ENCODE measurements at places on chromosomes 7 and 10.

DNA sequence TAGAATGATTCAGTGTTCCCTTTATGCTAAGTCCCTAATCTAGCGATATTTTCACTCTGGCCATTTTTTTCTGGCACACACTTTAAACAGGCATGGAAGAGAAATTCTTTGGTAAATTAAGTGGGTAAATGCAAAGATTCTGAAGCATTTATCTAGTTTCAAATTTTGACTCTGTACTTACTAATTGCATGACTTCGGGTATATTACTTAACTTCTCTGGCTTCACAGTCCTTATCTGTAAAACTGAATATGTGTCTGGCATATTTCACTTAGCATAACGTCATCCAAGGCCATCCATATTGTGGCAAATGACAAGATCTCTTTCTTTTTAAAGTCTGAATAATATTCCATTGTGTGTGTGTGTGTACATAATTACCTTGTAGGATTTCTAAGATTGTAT is 114.5 kb downstream of the MBL2 start:
- no peak for DNase-seq

DNA sequence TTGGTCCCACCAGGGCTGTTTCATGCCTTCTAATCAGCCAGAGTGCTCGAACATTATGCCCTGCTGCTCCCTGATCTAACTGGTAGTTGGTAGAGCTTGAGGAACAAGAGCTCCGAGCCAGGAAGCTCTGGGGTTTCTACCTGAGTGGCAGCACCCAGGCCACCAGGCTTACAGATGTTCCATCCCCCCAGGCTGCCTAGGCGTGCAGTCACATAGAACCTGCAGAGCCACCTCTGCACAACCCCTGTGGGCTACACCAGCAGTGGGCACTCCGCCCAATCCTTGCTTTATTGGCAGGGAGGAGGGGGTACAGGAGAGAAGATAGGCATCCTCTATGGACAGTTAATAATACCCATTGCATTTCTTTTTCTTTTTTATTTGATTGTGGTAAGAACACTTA is 21.8 kb downstream of the MAP3K8 start:
- no peak for DNase-seq

DNA sequence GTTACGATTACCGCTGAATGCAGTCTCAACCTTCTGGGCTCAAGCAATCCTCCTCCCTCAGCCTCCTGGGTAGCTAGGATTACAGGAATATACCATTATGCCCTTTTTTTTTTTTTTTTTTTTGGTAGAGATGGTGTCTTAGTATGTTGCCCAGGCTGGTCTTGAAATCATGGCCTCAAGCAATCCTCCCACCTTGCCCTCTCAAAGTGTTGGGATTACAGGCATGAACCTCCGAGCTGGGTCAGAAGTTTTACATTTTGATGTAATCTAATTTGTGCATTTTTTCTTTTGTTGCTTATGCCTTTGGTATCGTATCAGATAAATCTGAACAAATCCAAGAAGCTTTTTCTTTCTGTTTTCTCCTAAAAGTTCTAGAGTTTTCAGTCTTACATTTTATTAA is 87.4 kb downstream of the EPC1 start:
- no peak for DNase-seq

DNA sequence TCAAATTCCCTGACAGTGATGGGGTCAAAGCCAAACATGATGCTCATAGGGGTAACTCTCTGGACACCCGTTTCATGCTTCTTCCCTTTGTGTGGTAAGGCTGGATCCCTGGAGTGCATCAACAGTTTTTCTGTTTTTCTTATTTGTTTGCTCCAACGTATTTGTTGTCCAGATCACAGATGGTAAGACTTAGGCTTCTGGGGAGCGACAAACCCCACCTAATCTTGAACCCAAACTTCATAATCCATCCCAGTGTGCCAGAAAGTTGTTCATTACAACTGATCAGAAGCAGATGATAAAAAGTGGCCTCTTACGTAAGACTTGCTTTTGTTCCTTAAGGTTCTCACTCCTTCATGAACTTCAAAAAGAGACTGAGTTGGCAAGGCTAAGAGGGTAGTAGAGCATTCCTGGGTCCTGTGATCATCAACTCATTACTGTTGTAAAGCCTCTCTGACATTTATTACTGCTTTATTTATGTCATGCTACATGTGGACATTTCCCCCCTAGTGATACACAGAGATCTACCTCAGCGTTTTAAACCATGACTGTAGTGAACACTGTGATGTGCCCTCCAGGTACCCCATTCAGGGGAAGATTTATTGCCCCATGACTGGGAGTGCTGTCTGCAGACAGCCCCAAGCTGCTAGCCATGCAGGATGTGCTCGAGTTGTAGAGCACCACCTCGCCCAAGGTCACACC is 125.6 kb downstream of the CCDC71L start:
- DNase-seq: no peak

GRCh38 chr7:71633551-71634008 is 501.6 kb downstream of the GALNT17 start:
- DNase-seq: no peak

DNA sequence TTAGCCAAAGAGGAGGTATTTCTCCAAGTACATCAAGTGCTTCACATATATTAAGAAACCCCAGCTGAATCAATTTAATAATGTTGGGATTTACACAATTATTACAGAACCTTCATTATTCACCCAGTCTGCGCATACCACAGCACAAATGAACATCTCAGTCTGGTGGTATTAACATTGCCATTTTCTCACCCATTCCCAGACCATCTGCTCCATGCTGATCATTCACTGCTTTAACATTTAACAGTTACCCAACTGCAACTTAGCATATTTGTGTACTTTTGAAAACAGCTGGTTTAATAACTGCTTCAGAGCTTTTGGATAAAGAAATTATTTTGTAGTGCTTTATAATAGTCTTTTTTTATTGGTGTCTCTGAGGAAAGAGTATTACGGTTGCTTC is 1072.1 kb downstream of the NXPH1 start:
- no peak for DNase-seq

DNA sequence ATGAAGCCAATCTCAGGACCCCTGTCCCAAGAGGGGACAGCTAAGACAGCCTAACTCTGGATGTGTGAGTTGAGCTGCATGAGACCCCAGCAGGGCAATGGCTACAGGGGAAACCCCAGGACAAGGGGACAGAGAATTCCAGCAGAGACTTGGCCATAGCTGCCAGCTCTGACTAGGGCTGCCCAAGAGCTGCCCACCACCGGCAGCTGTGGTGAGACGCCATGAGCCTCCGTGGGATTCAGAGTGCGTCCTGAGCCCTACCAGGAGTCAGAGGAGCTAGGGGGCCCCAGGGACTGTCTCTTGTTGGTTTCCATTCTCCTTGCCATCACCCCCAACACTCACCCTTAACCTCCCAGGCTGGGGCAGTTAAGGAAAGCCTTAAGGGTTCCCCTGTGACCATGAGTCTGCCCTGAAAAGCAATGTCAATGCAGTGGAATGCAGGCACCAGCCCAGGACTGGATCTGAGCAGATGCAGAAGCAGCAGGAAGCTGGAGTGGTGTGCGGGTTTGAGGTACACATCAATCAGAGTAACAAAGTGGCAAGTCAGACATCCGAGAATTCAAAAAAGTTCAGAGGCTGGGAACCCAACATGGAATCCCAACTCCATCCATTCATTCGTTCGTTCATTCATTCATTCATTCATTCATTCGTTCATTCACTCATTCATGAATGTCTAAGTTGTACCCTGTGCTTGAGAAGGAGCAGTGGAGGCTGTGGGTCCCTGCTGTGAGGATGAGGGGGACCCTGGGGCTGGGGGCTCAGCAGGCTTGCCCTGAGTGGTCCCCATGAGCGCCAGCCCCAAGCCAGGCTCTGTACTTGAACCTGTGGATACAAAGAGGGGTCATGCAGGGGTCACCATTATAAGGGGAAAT is 52.9 kb downstream of the C10orf120 start:
- no peak for DNase-seq

DNA sequence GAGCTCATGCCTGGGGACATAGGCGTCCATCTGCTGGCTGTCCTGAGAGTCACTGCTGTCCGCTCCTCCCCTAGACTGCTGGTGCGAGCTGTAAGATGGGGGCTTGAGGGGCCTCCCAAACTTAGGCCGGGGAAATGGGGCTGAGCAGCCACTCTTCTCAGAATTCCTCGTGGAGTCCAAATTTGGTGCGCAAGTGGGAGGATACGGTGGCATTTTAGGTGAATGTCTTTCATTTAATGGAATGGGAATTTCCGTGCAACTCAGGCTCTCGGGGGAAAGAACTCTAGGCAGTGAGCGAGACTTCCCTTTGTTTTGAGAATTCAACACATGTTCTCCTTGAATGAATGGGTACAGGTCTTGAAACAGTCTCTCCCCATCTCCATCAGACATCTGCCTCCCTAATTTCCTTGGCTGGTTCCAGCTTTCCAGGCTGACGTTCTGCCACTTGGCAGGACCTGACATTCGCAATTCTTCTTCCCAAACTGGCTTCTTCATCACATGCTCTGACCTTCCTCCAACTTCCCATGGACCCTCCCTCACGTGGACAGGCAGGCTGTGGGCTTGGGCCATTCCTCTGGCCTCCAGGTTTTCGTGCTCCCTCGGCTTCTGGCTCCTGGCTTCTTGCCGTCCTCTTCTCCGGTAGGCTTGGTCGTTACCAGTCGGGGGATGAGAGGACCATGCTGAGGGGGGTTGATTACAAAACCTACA is 30.1 kb downstream of the JCAD start:
- DNase-seq: no peak

DNA sequence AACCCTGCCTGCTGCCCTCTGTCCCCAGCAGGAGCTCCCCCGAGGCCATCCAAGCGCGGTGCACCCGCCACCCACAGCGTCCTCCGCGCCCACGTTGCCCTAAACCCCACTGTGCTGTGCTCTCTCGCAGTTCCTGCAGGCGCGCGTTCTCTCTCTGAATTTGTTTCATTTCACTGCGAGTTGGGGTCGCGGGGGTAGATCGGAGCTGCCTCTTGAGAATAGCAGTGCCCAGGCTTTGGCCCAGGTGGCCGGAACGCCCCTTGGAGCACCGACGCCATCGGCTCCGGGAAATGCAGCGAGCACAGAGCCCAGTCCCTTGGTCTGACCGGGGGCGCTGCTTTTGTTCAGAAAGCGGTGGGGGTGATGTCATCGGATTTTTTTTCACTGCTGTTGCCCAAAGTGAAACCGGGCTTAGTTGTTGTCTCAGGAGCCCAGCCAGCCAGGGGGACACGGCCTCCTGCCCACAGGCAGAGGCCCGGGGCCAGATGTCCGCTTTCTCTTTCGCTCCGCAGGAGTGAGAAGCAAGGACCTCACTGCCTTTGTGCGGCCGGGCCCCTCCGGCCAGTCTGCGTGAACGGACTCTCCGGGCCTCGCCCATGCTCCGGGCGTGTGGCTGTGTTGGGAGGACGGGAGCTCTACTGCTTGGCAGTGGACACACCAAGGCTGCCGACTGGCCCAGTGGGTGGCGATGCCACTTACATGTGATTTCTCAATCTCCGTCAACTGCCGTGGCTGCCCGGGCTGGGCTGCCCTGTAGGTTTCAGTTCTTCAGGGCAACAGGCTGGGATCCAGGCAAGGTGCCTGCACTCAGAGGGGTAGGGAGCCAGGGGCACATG is 43.1 kb downstream of the FOXK1 start:
- peak; percentile 40 for DNase-seq

- DNase-seq: no peak
Measured at GRCh38 chr7:3588341-3588740, 287.3 kb downstream of the SDK1 start.

- no peak for DNase-seq
Measured at GRCh38 chr7:155974186-155974897, 162.1 kb upstream of the SHH start.

DNA sequence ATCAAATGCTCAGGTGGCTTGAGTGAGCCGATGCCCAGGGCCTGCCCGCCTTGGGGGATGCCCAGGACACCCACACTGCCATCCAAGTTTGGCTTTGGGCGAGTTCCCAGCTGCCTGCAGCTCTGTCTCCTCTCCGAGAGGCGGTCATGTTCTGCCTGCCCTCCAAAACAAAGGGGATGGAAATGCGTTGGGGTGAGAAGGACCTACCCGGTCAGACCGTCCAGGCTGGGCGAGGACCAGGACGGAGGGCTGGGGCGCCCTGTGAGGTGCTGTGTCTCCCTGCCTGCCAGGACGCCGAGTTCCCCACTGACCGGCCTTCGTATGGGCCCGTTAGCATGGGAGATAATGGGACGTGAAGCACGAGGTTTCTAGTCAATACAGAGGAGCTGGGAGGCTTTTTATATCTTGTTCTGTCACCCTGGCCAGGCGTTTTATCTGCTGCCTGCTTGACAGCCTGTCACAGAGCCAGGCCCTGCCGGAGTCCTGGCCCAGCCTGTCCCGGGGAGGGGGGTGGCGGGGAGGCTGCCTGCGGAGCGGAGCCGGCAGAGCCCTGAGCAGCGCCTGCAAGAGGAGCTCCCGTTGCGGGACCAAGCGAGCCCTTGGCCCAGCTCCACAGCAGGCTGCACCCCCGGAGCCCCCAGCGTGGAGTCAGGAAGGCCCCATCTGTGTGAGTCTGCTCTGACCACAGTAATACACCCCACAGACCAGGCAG is 22.0 kb upstream of the ELFN1 start:
- no peak for DNase-seq

DNA sequence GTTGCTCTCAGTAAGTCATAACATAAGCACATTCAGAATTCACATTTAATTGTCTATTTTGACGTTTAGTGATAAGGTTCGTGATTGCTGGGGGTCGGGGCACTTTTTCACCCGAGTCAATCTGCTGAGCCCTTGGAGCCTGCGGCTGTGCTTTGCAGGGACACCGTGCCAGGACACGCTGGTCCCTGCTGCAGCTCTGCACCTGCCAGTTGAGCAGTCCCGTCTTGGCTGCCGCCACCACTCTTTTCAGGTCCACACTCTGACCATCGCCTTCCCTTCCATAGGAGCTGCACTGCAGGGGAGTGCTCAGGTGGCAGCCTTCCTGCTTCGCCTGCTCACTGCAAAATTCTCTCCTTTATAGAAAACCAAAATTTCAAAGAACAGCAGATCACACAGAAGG is 36.4 kb downstream of the CUL1 start:
- no peak for DNase-seq
